ENCODE measurements at places on chromosomes 2 and 18. TPM values are rescaled to one million over a fixed set of nuclear protein-coding genes. Genes with fewer than 3 reads are reported as not detected.
A peak's percentile ranks its signal among the peaks of the same experiment; 100 is the strongest.

GRCh38 chr2:44821500-44821899 lies 120.0 kb upstream of the SIX3 start:
- no peak for DNase-seq

Gene EFR3B
- total RNA-seq: 41.2 TPM

DNA sequence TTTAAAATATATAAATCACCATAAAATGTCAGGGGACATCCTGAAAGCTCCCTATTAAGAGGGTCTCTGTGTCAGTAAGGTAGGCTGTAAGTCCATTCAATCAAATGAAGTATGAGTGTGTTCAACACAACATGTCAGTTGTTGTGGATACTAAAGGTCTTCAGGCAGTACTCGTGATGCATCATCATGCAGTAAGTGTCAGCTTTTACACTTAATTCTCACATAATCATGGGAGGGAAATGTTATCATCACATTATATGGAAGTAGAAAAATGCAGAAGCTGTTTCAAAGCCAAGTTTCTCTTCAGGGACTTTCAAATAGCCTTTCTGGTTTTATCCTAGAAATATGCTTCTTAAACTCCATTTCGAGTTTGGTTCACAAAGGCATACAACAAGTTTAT lies 477.1 kb upstream of the ID2 start:
- no peak for DNase-seq

- DNase-seq: no peak
Observed at GRCh38 chr2:226999661-227000060, 163.8 kb downstream of the RHBDD1 start.

- no peak for DNase-seq
Observed at GRCh38 chr18:46250084-46250811, 146.1 kb downstream of the HAUS1 start.

DNA sequence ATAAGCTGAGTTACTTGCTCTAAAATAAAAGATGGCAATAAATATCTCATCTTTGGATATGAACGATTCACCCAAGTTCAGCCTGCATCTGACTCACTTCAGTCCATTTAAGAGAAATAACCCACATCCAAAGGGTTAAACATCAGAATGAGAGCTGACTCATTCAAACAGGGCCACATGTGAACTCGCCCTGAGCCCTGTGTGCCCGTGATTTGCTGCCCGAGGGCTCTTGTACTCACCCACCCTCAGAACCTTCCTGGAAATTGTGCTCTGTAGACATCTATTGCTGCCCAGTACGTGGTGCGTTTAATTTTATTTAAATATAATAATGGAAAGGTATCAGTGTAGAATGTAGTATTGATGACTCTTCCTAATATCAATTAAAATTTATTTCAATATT lies 66.9 kb upstream of the RBM44 start:
- no peak for DNase-seq

- no peak for DNase-seq
Observed at GRCh38 chr2:240586919-240587800, 626 bp downstream of the CAPN10 start.

GRCh38 chr2:21928292-21928691 lies 804.5 kb downstream of the TDRD15 start:
- DNase-seq: no peak

DNA sequence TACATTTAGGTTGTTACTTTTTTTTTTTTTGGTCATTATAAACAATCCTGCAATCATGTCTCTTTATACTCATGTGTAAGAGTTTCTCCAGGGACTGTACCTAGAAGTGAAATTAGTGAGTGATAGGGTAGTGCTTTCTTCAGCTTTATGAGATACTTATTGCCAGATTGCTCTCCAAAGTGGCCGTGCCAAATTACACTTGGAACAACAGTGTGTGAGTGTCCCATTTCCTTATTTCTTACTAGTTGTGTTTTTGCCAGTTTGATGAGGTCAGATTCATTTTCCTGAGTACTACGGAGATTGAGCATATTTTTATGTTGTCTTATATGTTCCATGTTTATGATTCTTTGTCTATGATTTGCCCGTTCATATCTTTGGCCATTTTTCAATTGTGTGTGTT lies 39.2 kb downstream of the GALNT1 start:
- no peak for DNase-seq

- DNase-seq: no peak
Observed at GRCh38 chr2:109139002-109139401, 10.0 kb downstream of the SH3RF3 start.

GRCh38 chr2:33205693-33206434 lies 259.1 kb downstream of the LTBP1 start:
- no peak for DNase-seq

Gene GALNT3
- total RNA-seq: 3.1 TPM

- no peak for DNase-seq
Observed at GRCh38 chr2:152483276-152484063, 148.5 kb downstream of the FMNL2 start.

Gene CDCA7
- total RNA-seq: 82.5 TPM

DNA sequence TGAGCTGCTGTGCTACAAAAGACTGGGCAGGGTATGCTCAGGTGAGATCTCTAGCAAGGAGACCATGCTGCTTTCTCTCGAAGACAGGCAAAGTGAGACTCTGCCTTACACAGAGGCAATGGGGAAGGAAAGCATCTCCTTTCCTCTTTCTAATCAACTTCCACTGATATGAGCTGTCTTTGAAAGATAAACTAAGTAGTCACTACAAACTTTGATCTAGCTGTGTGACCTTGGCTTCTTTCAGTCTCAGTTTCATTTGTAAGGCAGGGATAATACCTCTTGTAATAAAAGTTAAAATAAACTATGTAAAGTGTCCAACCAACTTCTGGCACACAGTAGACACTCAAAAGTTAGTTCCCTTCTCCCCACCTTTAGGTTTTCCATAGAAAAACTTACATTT lies 7.5 kb downstream of the CCDC93 start:
- DNase-seq: no peak

DNA sequence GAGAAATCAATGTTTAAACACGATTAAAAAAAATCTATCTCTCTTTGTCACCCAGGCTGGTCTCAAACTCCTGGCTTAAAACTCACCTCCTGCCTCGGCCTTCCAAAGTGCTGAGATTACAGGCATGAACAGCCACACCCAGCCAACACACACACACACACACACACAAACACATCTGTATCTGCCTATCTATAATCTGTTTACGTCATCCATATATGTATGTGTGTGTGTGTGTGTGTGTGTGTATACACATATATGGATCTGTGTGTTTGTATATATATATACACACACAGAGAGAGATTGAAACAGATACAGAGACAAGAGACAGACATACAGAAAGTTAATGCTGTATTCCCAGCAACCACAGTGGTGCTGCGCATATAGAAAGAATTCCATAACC lies 497.1 kb downstream of the DSC3 start:
- DNase-seq: no peak

- DNase-seq: no peak
Observed at GRCh38 chr2:157625296-157625695, 3.4 kb downstream of the ACVR1C start.

DNA sequence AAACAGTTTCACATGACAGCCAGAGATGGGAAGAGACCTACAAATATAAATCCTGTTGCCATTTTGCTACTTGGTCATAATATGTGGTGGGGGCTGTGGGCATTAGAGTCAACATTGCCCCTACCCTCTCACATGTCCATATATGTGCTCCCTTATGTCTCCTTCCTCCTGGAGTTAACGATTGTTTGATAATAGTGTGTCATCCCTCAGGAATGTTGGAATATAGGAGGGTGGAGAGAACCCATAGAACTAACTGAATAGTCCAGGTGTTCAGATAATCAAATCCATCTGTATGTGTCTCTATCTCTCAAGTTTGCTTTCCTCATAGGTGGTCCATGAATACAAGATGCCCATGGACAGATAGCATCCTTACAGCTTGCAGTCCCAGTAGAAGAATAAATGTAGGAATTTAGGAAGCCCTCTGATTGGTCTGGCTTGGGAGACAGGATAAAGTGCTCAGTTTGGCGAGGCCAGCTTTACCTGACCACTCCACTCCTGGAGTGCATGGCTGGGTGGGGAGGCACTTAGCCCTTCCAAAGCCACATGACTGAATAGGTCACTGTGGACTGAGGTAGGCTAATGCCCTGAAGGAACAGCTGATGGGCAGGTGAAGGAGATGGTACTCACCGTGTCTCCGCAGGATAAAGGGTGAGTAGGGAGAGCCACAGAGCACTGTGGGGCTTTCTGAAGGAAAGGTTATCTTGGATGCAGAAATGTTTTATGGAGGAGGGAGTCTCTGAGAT lies 166.9 kb downstream of the CDCA7 start:
- no peak for DNase-seq

Gene NAT8
- not detected for total RNA-seq

- peak; percentile 14 for DNase-seq
Observed at GRCh38 chr2:172092716-172093415, 7.6 kb downstream of the DLX1 start.

DNA sequence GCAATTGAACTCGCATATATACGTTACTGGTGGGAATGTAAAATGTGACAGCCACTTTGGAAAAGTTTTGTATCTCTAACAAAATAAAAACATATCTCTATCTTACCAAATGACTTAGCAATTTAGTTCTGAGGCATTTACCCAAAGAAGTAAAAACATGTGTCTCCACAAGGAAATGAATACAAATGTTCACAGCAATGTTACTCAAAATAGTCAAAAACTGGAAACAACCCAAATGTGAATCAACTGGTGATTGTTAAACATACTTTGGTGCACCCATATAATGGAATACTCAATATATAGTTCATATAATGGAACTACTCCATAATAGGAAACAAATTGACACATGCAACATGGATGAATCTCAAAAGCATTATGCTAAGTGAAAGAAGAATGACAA lies 70.4 kb upstream of the DNER start:
- no peak for DNase-seq

Gene AMER3
- total RNA-seq: 1.4 TPM

DNA sequence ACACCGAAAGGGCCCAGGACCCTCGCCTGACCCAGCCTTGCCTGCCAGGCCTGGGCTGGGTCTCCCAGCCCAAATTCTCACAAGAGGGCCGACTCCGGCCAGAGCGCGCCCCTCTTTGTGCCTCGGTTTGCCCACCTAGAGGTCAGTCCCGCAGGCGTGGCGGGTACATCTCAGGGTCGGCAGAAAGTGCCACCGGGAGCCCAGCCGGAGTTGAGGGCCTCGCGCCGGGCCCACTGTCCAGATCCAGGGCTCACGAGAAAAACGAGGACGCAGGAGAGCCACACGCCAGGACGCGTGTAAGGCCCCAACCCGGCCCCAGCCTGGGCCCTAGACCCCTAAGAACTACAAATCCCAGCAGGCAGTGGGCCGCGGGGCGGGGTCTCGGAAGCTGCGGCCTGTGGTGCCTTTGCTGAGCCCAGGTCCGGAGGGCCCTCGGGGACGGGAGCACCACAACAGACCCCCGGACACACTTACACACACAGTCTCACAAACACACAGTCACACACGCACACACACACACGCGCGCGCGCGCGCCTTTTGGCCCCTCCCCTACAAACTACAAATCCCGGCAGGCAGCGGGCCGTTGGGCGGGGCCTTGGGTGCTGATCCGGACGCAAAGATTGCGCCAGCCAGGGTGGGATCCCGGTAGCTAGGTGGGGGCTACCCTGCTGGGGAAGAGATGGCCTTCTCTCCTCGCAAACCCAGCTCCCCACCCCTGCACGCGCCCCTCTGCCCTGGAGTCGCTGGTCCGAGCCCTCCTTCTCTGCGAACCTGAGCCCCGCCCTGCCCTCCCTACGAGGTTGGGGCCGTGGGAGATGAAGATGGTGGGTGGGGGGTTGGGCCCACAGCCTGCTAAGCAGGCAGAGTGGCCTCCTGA lies at the start of gene SH2D6:
TSS of gene SH2D6 (plus strand) at position 583 of the 877 bp plus-strand sequence. CDS start 10,752 bp downstream, outside the sequence.
- peak; percentile 79 for DNase-seq

Gene CD207
- total RNA-seq: not detected

DNA sequence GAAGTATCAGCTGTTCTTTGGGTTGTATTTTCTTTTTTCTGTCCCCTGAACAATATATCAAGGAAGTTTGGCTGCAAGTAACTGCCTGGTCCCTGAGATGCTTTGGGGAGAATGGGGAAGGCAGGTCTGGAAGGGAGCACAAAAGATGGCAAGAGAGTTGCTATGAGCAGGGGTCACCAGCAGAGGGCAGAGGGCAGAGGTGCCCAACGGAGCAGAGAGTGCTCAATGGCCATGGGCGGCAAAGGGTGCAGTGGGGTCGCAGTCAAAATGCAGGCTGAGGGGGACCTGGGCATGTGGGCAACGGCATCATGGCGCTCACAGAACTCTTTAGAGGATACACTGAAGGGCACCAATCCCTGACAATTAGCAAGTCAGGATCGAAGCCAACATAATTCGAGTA lies 107.7 kb upstream of the ATP8B1 start:
- DNase-seq: peak; percentile 9

- DNase-seq: no peak
Observed at GRCh38 chr2:238848691-238848975, 748 bp downstream of the TWIST2 start.

- no peak for DNase-seq
Observed at GRCh38 chr2:235564066-235564465, 70.2 kb downstream of the AGAP1 start.

- DNase-seq: no peak
Observed at GRCh38 chr2:79920512-79921076, 384.0 kb downstream of the LRRTM1 start.

GRCh38 chr18:13485182-13485581 lies 241.2 kb downstream of the FAM210A start:
- DNase-seq: no peak

DNA sequence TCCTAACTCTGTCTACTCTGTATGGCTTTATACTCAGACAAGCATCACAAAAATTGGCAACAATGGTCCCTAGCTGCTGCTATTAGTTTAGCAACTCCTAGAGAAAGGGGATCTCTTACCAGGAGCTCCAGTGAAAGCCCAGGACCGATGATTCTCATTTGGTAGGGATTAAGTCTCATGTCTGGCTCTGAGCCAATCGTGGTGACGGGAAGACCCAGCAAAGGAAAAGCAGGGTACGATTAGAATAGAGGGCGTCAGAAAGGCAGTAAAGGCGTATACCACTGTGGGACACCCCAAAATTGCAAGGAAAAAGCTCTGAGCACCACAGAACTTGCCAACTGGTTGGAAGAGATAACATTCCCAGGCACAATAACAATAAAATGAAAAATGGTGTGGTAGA lies 129.5 kb downstream of the MTCL1 start:
- no peak for DNase-seq

DNA sequence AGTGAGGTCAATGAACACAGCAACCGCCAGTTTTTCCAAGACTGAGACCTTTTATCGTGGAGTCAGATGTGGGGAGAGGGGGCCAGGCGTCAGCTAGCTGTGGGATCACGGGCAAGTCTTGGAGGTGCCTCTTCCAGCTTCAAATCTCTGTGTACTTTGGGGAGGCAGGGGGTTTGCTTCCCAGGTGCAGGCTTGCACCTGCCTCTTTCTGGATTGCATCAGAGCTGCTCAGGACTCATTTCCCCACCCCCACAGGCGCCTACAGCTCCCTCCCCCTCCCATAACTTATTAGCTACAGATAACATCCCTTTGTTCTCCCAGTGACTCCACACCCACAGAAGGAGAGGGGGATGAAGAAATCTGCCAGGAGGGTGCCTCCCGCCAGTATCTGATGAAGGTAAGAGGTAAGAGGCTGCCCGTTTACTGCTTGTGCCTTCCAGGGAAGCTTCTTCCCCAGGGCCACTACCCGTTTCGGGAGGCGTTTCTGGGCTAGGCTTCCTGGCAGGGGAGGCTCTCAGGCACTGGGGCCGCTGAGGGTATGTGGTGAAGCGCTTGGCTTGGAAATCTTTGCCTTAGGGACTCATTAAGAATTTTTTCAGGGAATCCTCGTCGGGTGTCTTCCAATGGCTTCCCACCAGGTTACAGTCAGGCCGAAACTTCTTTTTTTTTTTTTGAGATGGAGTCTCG lies 18.8 kb upstream of the MRPL33 start:
- DNase-seq: no peak

- DNase-seq: no peak
Observed at GRCh38 chr2:18899725-18900124, 310.4 kb upstream of the NT5C1B start.
